Fibroblast of upper back skin (primary cell): ENCODE measurements at places on chromosomes 2 and 18.

DNA sequence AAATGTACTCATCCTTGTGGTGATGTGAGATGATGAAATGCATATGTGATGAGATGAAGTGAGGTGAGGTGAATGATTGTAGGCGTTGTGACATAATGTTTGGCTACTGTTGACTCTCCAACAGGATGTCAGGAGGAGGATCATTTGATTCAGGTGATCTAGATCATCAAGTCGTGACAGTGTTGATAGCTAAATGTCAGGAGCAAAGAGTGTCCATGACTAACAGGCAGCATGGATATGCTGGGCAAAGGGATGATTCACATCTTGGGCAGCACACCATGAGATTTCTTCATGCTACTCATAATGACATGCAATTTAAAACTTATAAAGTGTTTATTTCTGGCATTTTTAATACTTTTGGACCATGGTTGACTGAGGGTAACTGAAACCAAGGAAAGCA is 40.2 kb upstream of the UBXN4 start:
- peak; percentile 40 for DNase-seq

GRCh38 chr2:216275890-216276289 is 96.4 kb downstream of the MARCHF4 start:
- no peak for DNase-seq

DNA sequence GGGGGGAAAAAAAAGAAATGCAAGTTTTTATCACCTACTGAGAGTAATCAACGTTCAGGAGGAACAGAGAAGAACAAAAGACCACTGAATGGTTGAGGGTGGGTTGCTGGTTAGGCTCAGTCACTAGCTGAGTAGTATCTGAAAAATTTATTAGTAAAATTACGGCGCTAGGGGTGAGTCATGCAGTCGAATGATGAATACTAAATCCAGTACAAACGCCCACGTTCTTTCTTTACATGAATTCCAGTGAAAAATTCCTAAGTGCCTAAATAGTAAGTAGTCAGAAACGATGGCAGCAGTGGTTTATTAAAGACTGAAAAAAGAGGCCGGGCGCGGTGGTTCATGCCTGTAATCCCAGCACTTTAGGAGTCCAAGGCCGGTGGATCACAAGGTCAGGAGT is 52.0 kb downstream of the TEKT4 start:
- no peak for DNase-seq

DNA sequence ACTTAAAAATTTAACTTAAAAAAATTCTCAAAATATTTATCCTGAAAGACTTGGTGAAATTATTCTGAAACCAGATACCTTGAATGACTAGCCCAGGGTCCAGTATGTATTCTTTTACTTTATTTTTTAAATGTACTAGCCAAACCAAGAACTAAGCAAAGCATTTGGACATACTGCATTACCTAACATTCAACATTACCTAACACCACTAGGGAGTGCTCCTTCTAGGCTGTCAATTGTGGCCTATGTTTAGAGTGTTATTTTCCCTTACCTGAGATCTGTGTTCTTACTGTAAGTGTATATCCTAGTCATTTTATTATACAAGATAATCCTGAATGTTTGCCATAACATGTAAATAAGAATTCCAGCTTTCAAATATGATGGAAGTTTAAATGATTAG is 496.6 kb downstream of the PTPRM start:
- DNase-seq: no peak

DNA sequence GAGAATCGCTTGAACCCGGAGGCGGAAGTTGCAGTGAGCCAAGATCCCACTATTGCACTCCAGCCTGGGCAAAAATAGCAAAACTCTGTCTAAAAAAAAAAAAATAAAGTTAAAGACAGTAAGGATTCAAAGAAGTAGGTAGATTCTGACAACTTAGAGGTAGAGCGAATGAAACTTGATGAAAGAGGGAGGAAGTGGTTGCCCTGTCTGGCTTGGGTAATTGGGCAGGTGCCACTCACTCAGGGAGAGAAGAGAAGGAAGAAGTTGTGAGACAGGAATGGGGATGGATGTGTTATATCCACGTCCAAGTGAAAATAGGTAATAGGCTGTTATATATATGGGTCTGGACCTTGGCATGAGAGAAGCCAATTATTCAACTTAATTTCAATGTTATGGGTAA is 26.3 kb downstream of the NDC80 start:
- no peak for DNase-seq

DNA sequence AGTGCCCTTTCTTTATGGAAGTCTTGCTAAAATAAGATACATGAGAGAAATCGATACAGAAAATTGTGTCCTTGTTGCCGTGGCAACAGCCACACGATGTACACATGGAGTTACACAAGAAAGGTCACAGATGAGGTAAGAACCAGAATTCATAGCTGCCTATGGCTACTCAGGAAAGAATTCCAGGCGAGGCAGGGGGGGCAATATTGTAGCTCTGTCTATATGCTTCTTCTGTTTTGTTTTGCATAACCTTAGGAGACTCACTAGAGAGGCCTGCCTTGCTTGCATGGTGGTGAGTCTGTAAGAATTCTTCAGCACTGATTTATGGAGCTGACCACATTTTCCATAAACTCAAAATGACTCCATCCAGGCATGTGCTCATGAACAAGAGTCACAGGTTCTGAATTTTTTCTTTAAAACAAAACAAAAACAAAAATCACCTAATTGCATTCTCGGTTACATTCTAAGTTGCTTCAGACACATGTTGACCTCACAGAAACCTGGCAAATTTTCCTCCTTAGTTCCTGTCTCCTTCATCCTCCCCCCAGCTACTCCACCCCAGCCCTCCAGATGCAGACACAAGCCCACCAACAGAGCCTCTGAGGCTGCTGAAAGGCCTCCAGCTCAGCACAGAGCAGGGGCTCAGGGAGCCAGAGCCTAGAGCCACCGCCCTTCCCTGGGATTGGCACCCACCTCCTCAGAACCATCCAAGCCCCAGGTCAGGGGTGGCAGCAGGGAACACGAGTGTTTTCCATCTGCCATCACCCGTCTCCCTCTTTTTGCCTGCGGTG is 183.5 kb downstream of the ANTXR1 start:
- DNase-seq: peak; percentile 98

DNA sequence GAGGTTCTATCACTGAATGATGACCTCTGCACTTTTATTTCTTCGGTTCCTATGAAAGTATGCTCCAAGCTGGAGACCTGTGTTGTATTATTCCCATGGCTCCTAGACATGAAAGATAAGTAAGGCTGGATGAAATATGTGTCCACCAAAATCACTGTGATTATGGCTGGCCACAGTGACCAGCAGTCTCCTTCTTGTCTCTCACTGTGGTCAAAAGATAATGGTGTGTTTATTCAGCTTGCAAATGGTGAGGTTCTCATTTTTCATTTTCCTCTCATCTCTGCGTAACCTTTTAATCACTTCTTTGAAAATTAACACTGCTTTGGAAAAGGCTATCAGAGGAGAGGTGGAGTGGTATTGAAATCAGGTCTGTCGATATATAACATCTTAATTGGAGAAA is 107.8 kb upstream of the DAPL1 start:
- DNase-seq: no peak

DNA sequence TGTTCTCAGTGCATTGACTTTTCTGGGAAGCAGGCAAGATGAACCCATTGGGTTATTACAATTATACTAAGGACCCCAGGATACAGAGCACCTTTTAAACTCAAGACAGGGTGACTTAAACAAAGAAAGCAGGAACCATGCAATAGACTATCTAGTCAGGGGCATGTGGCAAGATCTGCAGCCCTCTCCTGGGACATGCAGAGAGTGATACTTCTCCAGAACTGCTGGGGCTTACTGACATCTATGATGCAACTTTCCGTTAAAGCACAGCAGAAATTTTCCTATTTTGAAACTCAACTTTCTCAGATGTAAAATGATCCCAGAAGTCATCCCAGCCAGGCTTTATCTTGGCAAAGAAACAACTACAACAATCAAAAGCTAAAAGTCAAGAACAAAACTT is 162.2 kb upstream of the HNMT start:
- no peak for DNase-seq

GRCh38 chr2:210954386-210954907 is 398.0 kb downstream of the CPS1 start:
- no peak for DNase-seq

- DNase-seq: no peak
Observed at GRCh38 chr2:120988700-120989511, 253.2 kb downstream of the GLI2 start.

GRCh38 chr18:52670896-52671295 is 330.9 kb downstream of the DCC start:
- peak; percentile 44 for DNase-seq

DNA sequence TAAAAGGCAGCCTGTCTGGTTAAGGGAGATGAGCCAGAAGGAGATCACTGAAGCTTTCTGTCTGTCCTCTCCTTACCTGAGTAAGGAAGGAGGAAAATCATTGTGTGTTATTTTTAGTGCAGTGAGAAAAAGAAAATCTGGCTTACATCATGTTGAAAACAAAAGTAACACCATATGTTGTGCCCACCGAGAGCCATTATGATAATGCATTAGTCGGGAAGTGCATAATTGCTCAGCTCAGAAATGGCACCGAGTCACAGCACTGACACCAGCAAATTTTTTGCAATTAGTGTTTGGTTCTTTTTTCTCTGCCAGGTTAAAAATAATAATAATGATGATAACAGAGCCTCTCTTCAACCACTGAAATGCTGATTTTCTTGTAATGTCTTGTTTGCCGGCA is 46.6 kb downstream of the HNMT start:
- DNase-seq: no peak

- no peak for DNase-seq
Observed at GRCh38 chr18:36650906-36651305, 177.9 kb downstream of the TPGS2 start.

DNA sequence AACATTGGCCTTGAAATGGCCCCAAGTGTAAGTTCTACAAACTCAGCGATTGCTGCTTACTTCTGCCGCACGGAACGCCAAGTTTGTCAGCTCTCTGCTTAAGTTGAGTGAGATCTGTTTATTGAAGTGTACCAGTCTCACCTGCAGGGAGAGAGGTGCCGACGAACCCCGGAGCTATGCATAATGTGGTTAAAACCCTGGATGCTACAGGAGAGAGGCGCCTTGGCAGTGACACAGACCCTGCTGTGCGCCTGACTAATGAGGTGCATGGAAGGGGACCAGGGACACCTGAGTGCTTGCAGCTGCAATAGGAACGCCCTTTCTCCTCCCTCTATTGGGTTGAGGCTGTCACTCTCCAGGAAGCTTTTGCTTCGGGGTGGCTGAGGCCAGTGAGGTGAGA is 979 bp downstream of the SLC9A2 start:
- no peak for DNase-seq

DNA sequence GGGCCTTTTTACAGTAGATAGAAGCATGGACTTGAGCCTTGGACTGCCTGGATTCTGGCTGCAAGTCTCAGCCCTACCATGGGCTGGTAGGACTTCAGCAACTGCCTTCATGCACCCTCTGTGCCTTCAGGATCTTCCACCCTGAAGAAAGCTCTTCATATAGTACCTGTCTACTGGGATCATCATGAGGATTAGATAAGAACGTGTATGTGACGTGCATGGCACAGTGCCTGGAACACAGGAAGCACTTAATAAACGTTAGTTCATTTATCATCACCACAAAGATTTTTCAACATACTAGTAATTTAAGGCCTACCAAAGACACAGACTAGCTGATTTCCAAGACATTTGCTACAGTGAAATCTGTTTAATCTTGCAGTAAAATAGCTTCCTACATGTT is 53.2 kb upstream of the ITM2C start:
- peak; percentile 45 for DNase-seq

- no peak for DNase-seq
Observed at GRCh38 chr2:219744600-219744999, 117.2 kb downstream of the SLC4A3 start.

- DNase-seq: no peak
Observed at GRCh38 chr2:231293163-231293562, 94.7 kb downstream of the ARMC9 start.

- DNase-seq: no peak
Observed at GRCh38 chr18:69659142-69659651, 258.5 kb downstream of the DOK6 start.

GRCh38 chr2:188997263-188997662 is 23.1 kb downstream of the COL3A1 start:
- DNase-seq: no peak

- DNase-seq: no peak
Observed at GRCh38 chr18:23827681-23828080, 138.4 kb downstream of the LAMA3 start.

DNA sequence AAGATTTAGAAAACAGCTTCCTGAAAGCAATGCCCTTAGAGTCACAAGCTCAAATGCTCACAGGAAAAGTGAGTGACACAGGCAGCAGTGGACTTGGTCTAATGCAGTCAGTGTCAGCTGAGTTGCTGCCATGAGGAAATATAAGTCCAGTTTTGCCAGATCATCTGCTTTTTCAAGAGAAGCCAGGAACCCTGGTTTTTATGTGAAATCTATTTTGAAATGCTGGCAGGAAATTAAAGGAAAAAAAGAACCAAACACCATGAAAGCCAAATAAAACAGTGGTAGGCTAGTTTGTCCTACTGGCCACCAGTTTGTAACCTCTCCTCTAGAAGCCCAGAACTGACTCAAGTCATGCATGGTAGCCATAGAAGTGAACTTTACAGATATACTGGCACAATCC is 109.2 kb downstream of the THADA start:
- no peak for DNase-seq

GRCh38 chr2:72113847-72114692 is 33.6 kb downstream of the CYP26B1 start:
- DNase-seq: no peak

DNA sequence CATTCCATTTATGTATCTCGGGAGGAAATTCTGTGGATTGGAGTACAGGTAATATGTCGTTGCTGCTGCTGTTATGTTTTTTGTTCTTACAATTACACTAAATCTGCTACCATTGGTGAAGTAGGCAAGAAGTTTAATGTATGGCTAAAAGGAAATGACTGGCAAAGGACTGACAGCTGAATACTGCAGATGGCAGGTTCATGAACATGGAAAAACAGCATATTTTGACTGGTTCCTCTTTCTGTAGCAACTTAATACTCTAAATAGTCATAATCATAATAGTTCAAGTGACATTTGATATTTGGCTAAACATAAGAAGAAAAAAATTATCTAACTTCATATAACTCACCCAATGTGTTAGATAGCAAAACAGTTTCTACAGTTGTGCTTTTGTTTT is 84.5 kb upstream of the PGAP1 start:
- no peak for DNase-seq

GRCh38 chr2:180191432-180192124 is 184.5 kb upstream of the CWC22 start:
- no peak for DNase-seq

- DNase-seq: peak; percentile 32
Observed at GRCh38 chr18:293536-293935, 25.7 kb upstream of the THOC1 start.

- DNase-seq: no peak
Observed at GRCh38 chr18:23910032-23910431, 104.5 kb upstream of the TTC39C start.

GRCh38 chr2:31920962-31921361 is 89.8 kb downstream of the MEMO1 start:
- DNase-seq: no peak
